HT-29 (cell line): ENCODE measurements at places on chromosomes 1 and 21.
A peak's percentile ranks its signal among the peaks of the same experiment; 100 is the strongest.

DNA sequence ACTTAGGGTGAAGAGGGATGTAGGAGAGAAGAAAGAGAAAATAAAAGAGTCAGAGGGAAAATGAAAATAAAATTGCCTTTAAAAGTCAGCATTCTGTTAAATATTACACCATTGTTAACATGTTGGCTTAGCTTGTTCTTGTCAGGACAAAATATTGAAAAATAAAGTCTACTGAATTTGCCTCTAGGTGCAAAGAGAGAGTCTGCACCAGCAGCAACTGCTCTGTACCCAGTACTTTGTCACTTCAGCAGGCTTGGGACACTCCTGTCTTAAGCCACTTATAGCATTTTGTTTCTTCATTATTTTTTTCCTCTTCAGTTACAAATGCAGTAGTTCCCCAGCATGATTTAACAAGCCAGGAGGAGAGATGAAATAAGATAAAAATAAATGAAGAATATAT, 11.0 kb upstream of the USH2A start:
- DNase-seq, result no peak

DNA sequence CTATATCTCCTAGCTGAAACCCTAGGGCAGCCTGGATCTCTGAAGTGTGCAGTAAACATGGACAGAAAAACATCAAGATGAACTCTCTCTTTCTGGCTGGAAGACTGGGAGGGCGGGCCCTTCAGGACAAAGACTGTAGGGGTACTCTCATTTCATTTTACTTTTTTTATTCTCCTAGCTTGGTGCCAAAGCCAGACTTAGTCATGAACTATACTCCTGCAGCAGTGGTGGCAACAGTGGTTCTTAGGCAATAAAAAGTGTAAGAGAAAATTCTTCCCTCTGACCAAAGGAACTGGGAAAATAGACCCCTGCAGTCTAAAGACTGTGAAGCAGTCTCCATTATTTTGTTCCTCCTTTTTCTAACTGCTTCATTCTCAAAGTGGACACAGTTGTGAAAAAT, 213.8 kb upstream of the JUN start:
- DNase-seq, result no peak

- peak; percentile 59 for DNase-seq
These were observed 42.6 kb downstream of the KIRREL1 start for GRCh38 chr1:158035976-158036583.

DNA sequence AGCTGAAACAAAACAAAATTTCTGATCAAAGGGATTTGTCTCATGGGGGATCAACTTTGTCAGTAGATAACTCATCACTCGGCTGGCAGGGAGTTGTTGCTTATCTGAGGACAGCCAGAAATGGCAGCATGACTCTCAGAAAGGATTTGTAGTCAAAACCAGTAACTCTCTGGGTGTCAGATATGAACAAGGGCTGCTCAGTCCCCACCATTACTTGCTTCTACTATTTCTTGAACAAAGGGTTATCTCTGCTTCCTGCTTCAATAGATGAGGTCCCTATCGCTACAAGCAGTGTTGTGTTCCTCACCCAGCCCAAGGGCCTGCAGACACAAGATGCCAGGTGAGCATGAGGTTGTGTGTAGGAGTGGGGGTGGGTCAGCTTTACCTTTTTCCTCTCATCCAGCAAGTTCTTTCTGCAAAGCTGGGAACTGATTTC, 116.2 kb downstream of the PTBP2 start:
- no peak for DNase-seq

GRCh38 chr1:119141020-119141424, 569 bp upstream of the WARS2 start:
- DNase-seq, result no peak

GRCh38 chr21:40613546-40614030, 233.4 kb downstream of the DSCAM start:
- no peak for DNase-seq

DNA sequence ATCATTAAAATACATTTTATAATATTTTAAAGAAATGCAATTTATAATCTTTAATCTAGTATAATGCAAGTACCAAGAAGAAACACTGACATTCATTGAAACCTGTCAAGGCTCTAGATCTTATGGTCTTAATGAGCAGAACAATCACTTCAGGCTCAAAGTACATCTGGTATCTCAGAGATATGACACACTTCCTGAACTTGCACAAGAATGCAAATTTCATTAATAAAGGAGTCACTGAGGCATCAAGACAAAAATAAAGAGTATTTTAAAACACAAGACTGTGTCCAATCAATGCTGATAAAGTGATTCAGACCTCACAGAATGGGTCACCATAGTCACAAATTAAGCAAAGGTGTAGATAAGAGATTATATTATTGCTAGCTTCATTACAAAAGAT, 178.1 kb downstream of the AK5 start:
- no peak for DNase-seq

DNA sequence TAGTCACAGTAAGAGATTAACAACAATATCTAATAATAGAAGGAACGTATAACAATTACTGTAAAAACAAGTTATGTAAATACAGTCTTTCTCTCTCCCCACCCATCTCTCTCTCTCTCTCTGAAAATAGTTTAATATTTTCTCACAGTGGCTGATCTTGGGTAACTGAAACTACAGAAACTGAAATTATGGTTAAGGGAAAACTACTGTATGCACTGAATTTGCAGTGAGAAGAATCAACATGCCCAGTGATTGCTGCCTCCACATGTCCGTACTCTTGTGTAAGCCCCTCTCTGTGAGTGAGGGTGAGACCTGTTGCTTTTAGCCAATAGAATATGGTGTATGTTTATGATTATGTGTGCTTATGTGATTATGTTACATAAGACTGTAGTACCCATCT, 1.6 kb downstream of the KRTAP6-1 start:
- no peak for DNase-seq

DNA sequence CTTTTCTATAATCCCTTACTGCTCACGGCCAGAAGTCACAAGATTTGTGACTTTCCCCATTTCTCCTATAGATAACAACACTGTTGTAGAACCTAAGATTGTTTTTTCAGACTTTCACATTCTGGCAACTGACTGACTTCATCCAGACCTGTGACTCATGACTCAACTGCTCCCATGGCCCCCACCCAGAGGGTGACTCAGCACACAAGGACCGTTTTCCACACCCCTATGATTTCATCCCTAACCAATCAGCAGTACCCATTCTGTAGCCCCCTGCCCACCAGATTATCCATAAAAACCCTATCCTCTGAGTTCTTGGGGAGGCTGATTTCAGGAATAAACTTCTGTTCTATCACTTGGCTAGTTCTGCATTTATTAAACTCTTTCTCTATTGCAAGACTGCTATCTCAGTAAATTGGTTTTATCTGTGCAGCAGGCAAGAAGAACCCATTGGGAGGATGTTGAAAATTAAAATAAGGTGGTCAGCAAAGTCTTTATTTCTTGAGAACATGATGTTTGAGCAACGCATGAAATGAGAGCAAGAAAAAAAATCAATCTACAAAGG, 79.7 kb downstream of the NGF start:
- DNase-seq, result no peak

DNA sequence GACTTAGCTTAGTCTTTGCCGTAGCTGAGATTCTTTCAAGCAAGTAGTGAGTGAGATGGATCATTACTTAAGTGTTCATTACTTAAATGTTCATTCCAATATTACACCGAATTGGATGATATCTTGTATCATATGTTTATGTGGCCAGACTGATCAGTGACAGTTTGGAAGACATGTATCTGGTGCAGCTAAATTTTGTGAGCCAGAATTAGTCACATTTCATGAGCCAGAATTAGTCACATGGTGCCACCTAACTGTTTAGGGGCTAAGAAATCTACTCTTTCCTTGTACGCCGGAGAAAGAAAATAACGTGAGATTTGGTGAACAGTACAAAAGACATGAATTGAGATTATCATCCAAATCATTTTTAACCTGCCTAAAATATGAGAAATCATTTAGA, 355.6 kb downstream of the USP25 start:
- no peak for DNase-seq

DNA sequence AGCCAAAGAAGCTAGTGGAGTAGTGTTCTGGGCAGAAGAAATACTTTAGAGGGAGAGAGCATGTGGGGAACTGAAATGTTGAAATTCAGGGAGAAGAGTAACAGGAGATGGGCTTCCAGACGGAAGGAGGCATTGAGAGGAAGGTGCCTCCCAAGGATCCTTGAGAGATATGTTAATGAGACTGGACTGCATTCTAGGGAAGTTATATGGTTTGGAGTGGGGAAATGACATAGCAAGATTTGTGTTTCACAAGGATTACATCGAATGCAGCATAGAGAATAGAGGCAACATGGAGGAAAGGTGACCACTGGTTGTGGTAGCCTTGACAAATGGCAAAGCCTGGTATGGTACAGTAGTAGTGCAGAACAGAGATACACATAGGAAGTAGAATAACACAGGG, 160.5 kb upstream of the HMCN1 start:
- DNase-seq, result no peak

DNA sequence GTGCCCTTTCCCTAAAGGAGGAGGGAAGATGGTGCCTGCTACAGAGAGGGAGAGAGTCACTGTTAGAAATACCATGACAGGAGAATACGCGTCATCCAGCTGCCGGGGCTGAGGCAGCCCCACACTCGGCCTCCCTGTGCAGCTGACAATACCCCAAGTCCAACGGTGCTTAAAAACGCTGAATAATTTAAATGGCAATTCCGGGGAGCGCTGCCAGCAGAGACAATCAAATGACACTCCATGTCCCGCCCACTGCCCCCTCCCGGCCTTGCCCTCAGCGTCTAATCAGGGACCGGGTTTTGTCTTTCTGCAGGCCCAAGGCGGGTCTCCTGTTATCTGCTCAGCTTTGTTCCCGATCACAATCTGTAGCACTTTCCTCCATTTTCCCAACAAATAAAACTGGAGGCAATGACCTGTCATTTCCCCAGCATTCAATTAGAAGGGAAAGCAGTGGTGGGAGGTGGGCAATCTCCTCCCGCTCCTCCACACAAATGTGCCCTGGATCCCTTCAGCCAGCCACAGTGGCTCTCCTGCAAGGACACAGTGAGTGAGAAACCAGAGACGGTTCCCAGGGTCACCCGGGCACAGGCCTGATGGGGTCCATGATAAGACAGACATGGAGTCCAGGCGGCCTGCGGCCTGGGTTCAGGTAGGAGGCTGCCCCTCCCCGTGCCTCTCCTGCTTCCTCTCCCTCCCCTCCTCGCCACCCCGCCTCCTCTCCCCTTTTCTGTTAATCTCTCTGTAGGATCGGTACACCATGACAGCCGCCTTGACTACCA, 42.7 kb upstream of the AJAP1 start:
- no peak for DNase-seq

DNA sequence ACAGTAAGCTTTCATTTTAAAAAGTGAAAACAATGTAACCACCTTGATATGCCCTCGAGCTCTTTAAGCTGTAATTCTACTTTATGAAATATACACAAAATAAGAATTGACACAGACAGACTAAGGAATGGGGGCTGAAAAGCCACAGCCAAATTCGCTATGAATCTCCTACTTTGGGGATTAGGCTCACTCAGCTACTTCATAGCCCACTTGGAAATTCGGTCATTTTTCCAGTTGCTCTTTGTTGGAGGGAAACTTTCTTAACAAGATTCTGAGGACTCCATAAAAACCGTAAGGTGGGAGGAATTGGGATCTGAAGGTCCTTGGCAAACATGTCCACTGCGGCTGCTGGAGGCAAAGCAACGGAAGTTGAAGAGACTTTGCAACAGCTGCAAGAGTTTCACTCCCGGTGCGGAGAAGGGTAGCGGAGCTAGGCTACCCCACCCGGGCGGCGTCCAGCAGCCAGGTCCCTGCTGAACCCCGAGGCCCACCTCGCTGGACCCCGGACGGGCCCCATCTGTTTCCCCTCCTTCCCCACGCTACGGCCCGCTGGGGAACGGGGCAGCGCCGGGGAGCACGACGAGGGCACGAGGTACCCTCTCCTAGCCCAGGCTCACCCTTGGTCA, 634 bp downstream of the MYCBP start:
- peak; percentile 12 for DNase-seq

DNA sequence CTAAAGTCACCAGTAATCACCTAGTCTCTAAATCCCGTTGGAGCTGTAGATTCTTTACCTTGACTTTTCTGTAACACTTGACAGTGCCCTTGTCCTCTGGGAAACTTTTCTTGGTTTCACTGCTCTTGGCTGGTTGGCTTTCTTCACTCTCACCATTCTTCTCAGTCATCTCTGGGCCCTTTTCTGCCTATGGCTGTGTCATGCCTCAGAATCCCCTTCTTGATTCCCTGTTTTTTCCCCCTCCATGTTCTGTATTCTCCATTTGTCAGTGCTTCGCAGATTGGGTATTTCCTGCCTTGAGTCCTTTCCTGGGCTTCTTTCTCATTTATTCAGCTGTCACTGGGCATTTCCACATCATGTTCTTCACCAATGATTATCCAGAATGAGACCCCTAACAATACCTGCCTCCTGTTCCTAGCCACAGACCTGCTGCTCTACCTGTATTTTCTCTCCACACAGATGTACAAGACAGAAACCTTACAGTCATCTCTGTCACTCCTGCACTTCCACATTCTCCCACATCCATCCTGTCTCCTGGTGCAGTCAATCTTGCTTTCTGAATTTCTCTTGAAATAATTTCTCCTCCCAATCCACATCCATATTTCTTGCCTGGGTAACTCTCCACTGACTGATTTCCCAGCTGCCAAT, 14.7 kb downstream of the UCK2 start:
- no peak for DNase-seq

GRCh38 chr1:39170731-39171667, 33.5 kb upstream of the MACF1 start:
- no peak for DNase-seq

DNA sequence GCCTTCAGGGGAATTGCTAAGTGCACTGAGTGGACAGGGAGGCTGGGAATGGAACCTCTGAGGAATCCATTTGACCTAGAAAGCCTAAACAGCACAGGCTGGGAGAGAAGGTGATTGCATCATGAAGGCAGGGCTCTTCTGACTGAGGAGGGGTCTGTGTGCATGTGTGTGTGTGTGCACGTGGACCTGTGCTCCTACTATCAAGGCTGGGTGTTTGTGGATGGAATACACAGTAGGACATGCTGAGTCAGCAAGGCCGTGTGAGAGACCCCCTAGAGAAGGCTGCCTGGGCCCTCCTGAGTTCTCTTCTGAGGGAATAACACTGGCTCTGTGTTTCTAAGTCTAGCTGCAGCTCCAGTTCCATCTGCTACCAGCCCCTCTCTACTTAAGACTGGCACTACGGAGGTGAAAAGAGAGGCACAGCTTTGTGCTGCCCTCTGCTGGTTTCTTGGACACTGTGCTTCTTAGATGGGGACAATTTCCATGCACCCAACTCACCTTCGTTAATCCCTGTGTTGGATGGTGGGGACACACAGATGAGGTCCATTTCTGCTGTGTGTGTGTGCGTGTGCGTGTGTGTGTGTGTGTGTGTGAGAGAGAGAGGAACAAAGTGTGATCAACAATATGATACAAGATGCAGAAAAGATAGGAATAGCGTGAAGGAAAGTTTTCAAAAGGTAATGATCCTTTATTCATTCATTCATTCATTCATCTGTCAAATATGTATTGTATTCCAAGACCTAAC, 6.2 kb upstream of the EFCAB14 start:
- DNase-seq, result peak; percentile 92
